ENCODE measurements at places on chromosomes 2 and 18.

- DNase-seq = no peak
These were observed 795 bp upstream of the TCF7L1 start for GRCh38 chr2:85132397-85132796.

GRCh38 chr18:77014538-77014937 lies 118.0 kb downstream of the MBP start:
- no peak for DNase-seq

DNA sequence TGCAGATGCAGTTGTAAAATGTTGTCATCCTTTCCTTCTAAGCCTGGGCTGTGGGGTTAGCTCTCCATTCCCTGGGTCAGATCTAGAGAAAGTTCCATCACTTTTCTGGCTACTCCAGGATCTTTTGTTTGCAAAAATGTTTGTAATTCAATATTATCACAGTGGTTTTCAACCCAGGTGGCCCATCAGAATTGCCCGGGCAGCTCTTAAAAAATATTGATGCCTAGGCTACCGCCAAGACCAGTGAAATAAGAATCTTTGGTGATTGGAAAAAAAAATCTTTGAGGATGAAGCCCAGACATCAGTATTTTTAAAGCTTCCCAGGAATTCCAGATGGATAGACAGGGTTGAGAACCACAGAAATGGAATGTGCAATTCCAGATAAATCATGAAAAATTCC lies 232.5 kb upstream of the SPRED2 start:
- no peak for DNase-seq

GRCh38 chr2:39719317-39719716 lies 53.6 kb downstream of the TMEM178A start:
- DNase-seq = no peak

GRCh38 chr2:233289648-233290047 lies 18.0 kb upstream of the SAG start:
- no peak for DNase-seq

DNA sequence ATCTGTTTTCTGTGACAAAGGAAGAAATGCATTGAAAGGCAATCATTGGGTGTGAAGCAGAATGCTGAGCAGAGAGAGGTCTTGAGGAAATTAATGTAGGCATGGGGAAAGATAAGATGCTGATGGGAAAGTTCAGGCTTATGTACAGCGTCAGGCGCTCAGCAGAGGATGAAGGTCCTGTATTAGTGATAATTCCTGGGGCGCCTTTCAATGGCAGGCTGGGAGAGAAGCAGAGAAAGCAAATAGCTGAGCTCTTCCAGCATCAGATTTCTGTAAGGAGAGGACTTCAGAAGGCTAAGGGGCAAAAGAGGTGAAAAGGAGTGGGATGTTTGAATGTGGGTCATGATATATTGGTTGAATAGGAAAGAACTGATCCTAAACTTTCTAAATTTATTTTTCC lies 129.8 kb downstream of the HNMT start:
- DNase-seq = no peak

GRCh38 chr2:23027396-23027795 lies 357.6 kb upstream of the KLHL29 start:
- DNase-seq = no peak

- no peak for DNase-seq
These were observed 70.4 kb downstream of the ZNF521 start for GRCh38 chr18:25281556-25281955.

DNA sequence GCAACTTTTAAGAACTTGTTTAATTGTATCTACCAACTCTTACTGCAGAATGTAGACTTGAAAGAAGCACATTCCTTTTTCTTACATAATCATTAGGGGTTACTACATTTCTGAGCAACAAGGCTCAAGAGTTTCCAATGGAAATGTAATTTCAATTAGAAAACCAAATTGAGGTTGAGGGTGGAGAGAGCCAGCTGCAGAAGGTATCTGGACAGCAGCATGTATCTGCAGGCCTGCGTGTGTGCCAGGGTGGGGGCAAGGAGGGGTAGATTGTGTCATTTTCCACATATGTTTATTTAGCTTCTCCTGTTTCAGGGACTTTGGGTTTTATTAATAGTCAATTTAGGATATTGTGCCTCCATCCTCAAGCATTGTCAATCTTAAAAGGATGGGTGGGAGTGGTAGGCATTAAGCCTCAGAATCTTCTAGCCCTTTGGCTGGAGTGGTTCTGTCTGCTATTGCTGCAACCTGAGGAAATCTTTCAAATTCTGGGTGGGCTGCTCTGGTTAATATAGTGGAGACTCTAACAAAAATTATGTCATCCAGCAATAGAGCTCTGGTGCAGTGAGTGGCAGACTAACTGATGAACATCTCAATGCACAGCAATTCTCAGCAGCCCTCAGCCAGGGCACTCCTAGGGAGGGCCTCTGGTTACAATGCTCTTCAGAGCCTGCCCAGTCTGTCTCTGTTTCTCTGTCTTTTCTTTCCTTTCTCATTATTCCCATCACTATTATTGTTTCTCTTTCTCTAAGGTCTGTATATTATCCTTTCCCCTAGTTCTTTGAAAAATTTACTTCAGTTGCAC lies 151.4 kb downstream of the RPIA start:
- no peak for DNase-seq

DNA sequence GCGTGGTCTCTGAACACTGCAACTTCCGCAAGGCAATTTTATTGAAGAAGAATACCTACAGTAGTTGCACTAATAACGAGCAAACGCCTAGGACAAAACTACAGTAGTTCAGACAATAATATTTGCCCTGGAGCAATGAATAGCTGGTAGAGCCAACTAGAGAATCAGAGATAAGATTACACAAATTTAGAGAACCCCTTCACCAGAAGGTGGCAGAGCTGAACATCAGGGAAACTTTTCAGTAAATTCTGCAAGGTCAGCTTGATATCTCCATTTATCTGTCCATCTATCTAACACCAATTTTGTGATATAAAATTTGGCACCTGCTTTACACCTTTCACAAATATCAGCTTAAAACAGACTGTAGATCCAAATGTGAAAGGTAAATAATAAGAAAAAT lies 43.8 kb downstream of the CDH19 start:
- no peak for DNase-seq

DNA sequence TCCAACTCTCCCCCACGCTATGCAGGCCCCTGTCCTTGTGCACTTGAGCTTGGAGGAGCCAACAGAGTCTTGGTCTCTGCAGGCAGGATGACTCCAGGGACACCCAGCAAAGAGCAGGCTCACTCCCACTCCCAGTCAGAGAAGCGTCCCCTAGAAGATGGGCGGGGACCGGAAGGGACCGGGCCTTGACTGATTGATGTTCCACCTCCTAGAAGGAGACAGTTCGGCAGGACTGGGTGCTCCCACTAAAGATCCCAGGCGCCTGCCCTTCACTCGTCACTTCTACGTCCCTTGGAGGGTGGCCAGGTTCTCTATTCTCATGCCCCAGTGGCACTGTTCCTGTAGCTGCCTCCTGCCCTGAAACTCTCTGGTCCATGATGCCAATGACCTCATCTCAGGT lies 3.2 kb upstream of the SP100 start:
- no peak for DNase-seq

DNA sequence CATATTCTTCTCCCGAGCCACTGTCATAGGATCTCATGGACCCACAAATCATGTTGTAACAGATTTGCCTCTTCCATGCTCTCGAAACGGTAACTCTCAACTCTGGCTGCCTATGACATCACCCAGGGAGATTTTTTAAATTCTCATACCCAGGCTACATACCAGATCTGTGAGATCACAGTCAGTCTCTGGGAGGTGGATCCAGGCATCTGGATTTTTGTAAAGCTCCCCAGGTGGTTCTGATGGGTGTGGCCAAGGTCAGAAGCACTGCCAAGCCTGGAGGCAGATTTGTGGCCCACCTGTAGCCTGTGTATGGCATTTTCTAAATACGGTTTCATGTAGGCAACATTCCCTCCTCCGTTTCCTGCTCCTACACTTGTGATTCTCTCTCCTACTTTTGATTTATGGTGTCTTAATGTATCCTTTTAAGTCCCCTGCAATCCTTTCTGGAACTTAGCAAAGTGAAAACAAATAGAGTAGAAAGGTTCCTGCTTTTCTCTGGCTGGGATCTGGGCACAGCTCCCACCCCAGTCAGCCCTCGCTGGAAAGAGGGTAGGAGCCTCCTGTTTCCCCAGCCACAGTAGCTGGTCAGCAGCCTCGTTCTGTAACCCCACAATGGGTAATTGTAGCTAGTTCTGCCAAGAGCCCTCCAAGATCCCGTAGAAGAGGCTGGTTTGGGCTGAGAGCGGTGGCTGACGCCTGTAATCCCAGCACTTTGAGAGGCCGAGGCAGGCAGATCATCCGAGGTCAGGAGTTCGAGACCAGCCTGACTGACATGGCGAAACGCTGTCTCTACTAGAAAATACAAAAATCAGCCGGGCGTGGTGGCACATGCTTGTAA lies 96.2 kb downstream of the KLHL29 start:
- DNase-seq = no peak

- DNase-seq = no peak
These were observed 105.3 kb downstream of the ZBTB7C start for GRCh38 chr18:48303883-48304282.

- DNase-seq = no peak
These were observed 976.2 kb upstream of the FANCL start for GRCh38 chr2:59217360-59217759.

- no peak for DNase-seq
These were observed 33.7 kb downstream of the STARD6 start for GRCh38 chr18:54323970-54324369.

DNA sequence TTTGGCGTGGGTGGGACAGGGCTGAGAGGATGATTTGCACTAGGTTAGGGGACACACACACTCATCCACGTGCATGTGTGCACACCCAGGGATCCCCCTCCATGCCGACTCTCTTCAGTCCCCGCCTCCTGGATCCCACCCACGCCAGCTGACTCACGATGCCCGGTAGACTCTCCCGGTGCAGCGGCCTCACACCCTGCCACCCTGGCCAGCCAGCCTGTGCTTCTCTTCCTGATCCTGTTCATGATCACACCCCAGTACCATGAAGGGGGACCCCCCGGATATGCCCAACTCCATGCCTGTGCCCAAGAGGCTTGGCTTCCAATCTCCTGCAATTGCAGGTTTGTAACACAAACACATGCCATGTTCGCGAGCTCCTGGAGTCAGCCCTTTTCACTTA lies 157.8 kb upstream of the HDAC4 start:
- no peak for DNase-seq

- DNase-seq = no peak
These were observed 61.4 kb downstream of the NDUFA10 start for GRCh38 chr2:239963646-239964205.

GRCh38 chr2:189512879-189513278 lies 67.7 kb downstream of the SLC40A1 start:
- DNase-seq = no peak

DNA sequence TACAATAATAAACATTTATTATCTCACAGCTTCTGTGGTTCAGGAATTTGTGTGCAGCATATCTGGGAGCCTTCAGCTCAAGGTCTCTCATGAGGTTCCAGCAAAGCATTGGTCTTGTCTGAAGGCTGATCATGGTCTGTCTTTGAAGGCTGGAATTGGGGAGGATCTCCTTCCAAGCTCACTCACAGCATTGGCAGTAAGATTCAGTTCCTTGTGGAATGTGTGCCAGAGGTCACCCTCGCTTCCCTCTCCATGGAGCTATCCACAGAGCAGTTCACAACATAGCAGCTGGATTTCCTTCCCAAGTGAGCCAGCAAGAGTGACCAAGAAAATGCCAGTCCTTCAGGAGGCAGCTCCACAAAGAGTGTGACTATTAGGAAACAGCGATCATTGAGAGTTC lies 202.2 kb upstream of the ST6GAL2 start:
- no peak for DNase-seq

DNA sequence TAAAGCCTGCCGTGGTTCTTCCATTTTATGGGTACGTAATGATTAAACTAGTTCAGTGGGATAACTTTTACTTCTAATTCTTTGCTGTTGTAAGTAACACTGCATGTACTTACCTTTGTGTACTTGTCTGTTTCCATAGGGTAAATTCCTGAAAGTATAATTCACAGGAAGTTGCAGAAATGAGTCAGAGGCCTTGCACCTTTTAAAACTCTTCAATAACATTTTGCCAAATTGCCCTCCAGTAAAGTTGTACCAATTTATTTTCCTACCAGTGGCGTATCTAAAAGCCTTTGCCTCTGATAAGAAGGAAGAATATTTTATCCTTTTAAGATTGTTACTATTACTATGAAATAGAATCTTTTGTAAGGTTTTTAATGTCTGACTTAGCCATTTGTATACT lies 65.1 kb downstream of the CAB39 start:
- no peak for DNase-seq

GRCh38 chr18:23068570-23069310 lies 66.5 kb upstream of the CABLES1 start:
- no peak for DNase-seq

DNA sequence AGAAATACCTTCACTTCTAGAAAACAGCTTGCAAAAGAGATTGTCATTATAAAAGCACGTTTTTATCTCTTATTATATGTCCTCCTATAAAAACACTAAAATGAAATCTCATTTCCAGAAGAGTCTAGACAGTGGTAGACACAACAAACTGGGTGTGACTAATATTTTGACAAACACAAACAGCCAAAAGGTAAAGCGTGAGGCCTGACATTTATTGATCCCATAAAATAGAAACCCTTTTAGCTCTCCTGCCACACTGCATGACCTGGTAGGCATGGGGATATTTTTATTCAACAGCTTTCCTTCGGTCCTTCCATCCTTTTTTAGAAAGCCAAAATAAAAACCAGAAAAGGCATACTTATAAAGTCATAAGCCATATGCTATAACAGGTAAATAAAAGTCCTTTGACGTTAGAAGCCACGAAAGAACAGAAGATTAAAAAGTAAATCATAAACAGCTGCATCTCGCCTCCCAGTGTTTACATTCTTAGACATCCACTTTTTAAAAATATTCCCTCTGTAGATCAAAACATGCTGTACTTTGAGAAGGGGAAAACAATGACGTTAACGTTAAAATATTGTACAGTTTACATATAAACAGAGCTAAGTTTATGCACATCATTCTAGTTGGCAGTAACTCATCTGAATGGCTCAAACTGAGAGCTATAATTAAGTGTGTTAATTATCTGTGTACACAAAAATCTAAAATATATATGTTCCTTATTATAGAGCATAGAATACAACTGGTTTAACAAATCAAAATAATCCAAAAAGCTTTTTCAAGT lies 44.6 kb downstream of the IRS1 start:
- DNase-seq = no peak

GRCh38 chr2:172808156-172808555 lies 72.5 kb downstream of the RAPGEF4 start:
- no peak for DNase-seq

DNA sequence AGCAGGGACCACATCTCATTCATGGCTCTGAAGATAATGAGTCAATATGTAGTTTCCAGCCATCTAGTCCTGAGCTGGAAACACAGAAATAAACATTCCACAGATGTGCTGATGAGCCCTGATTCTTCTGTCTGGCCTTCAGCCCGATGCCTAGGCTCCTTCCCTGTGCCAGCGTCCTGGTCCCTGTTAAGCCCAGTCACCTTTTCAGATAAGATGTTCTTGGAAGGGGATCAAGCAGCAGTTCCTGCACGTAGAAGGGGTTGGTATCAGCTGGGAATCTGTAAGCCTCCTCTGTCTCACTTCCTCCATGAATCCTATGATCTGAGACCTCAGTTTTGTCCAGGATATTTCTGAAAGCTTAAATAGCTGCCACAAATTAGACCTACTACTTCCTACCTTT lies 149.3 kb downstream of the TTC32 start:
- no peak for DNase-seq
